ENCODE measurements at places on chromosomes 2 and 18.
A peak's percentile ranks its signal among the peaks of the same experiment; 100 is the strongest.

- no peaks in the 10 kb centered on the region for H3K27me3 ChIP-seq
- DNase-seq = no peak
- H3K4me1 ChIP-seq = no peaks in the 10 kb centered on the region
- no peak overlapping the region for H3K27ac ChIP-seq
- no peak overlapping the region for H3K4me3 ChIP-seq
Observed at GRCh38 chr2:60033325-60033724, 520.1 kb downstream of the BCL11A start.

DNA sequence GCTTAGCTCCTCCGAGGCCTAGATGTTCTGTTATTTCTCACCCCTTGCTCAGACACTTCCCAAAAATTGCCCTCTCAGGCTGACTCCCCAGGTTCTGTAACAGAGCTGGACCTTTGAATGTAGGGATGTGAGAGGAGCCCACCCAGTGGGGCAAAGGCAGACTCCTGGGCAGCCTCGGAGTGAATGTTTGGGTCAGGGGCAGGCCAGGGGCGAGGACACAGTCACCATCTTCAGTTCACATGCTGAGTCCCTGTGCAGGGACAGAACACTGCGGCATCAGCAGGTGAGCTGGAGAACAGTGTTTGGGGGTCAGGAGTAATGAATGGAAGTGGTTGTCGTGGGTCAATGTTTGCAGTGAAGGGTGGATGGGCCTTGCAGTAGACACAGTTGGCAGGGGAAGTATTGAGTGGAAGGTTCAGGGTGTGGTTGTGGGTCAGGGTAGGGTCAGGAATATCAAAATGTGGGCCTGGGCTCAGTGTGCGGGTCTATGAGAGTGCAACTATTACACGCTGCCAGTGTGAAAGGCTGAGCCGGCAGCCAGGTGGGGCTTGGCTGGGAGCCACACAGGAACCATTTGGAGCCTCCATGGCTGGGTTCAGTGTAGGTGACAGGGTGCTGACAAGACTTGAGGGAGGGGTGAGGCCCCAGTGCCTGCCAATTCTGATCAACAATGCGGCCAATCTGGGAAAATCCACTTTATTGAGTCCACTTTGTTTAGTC is 4.4 kb downstream of the IHH start:
- peak overlapping the region; percentile 45 for H3K4me3 ChIP-seq
- H3K36me3 ChIP-seq = peaks cover 12% of the 10 kb centered on the region
- H3K27me3 ChIP-seq = peaks cover 71% of the 10 kb centered on the region

DNA sequence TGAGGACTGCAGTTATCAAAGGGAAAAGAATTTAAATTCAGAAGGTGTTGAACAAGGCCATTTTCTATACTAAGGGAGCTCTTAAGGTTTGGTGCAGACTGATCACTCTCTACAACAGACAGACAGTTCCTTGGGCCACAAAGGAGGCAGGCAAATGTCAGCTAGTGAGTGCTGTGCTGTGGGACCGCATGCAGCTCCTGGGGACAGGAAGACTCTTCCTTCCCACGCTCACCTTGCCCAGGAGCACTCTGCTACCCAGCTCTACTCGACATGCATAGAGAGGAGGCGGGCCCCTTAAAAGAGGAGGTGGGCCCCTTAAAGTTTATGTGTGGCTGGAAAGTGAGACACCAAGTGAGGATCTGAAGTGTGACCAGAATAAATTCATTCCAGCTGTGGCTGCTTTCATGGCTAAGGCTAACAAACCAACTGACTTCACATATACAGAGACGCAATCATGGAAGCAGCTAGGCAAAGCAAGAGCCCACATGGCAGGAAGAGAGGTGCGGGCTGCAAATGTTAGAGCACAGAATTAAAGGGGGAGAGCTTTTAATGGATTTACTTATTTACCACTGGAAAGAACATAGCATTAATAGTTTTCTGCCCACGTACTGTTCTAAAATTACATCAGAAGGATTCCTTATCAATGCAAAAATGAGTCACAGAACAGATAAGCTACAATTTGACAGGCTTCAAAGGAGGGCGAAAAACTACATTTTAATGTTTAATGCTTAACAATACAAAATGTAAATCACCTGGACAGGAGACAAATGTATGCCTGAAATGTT is 101.4 kb upstream of the RNU4ATAC start:
- H3K4me1 ChIP-seq = peaks cover 2% of the 10 kb centered on the region
- H3K36me3 ChIP-seq = peaks cover 12% of the 10 kb centered on the region
- no peak overlapping the region for H3K4me3 ChIP-seq
- H3K27me3 ChIP-seq = no peaks in the 10 kb centered on the region
- no peak overlapping the region for H3K27ac ChIP-seq

GRCh38 chr2:41737888-41738287 is 309.9 kb upstream of the PKDCC start:
- no peak overlapping the region for H3K4me3 ChIP-seq
- H3K36me3 ChIP-seq = peaks cover 2% of the 10 kb centered on the region
- H3K27me3 ChIP-seq = peaks cover 31% of the 10 kb centered on the region
- DNase-seq = no peak

GRCh38 chr18:57976230-57976773 is 67.7 kb upstream of the NEDD4L start:
- no peak overlapping the region for H3K27ac ChIP-seq
- peaks cover 38% of the 10 kb centered on the region for H3K27me3 ChIP-seq
- DNase-seq = no peak
- no peaks in the 10 kb centered on the region for H3K4me1 ChIP-seq
- H3K4me3 ChIP-seq = no peak overlapping the region
- H3K36me3 ChIP-seq = no peaks in the 10 kb centered on the region

GRCh38 chr2:216842636-216843035 is 17.2 kb downstream of the TNP1 start:
- no peaks in the 10 kb centered on the region for H3K27me3 ChIP-seq
- H3K4me1 ChIP-seq = no peaks in the 10 kb centered on the region
- H3K4me3 ChIP-seq = no peak overlapping the region
- no peak overlapping the region for H3K27ac ChIP-seq

- H3K27me3 ChIP-seq = no peaks in the 10 kb centered on the region
- DNase-seq = peak; percentile 81
- H3K4me1 ChIP-seq = peaks cover 24% of the 10 kb centered on the region
Observed at GRCh38 chr18:2654928-2655177, 673 bp upstream of the SMCHD1 start.

DNA sequence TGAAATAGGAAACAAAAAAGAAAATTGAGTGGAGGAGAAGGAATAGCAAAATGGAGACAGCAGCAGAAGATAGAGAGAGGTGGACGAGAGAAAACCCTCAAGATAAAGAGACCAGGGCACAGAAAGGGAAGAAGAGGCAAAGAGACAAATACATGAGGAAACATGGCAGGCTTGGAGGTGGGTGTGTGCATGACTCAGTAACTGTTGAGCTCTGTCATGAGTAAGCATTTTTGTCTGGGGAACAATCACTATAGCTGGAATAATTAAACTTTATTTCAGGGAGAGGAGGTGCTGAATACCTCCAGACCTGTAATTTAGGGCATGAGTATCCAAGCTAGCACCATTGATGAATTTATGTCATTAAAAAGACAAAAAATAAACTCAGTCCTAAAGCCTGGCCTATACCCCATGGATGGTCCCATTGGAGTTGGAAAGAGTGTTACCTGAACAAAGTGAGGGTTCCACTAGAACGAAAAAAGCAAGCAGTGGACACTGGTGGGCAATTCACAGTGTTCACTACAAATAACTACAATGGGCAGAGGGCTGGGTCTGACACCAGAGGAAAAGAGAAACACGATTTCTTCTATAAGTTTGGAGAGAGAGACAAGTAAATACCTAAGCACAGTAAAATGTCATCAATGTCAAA is 145.5 kb downstream of the ADCYAP1 start:
- H3K4me3 ChIP-seq = no peak overlapping the region
- no peaks in the 10 kb centered on the region for H3K4me1 ChIP-seq
- no peak for DNase-seq
- no peaks in the 10 kb centered on the region for H3K27me3 ChIP-seq

DNA sequence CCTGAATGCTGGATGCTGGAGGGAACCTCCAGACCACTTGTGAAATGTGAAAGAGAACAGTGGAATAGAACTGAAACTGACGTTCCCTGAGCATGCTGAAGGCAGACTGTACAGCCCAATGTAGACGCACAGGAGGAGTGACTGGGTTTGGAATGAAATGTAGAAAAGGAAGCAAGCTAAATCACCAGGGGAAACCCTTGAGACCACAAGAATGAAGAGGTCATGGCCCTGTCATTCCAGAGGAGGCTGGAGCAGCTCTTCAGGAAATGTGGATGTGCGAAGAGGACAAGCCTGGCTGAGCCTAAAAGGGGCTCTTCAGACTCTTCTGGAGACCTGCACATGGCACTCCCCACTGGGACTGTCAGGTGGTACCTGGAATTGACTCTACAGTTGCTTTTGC is 118.5 kb upstream of the ALPP start:
- no peak for DNase-seq
- H3K27me3 ChIP-seq = no peaks in the 10 kb centered on the region
- H3K4me1 ChIP-seq = peaks cover 20% of the 10 kb centered on the region

DNA sequence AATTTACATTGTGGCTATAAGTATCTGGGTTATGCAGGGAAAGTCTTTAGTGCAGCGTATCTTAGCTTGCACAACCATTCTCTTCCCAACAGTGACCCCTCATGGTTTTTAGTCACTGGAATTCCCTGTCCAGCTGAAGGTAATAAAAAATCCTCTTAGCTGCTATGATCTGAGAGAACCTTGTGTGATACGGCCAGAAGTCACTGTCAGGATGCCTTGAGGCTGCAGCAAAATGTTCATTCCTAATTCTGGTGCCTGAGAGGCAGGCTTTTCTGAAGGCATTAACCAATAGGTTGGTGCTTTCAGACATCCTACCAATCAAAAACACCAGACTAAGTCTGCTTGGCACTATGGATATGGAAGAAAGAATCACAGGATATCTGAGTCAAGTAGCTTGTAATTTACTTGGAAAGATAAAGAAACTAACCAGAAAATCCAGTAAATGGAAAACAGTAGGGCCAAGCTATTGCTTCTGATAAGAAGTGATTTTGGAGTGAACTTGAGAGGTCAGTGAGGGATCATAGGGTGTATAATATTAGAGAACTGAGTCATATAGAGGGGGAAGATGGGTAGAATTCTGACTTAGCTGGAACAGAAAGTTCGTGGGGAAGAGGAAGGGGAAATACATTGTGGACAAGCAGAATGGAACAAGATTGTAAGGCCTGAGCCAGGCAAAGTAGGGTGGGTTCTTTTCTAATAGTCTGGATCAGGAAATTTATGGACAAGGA is 89.0 kb upstream of the SLC14A2 start:
- peaks cover 32% of the 10 kb centered on the region for H3K27me3 ChIP-seq
- DNase-seq = no peak
- H3K4me1 ChIP-seq = peaks cover 2% of the 10 kb centered on the region
- H3K4me3 ChIP-seq = no peak overlapping the region

DNA sequence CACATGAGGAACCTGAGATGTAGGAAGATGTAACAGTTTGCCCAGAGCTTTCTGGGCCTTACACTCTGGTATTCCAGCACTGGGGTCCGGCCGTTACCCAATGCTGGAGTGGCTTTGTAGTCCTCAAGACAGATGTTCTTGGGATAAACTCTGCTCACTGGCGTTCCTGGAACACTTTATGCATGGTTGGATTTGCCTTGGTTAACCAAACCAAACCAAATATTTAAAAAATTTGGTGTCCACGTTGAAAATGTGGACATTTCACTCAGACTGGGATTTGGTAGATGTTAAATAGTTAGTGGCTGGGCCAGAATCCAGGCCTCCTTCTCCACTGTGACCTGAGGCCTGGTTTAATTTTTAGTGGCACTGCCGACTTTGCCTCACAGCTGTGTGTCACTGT is 81.5 kb downstream of the ACOXL start:
- H3K4me1 ChIP-seq = peaks cover 15% of the 10 kb centered on the region
- H3K27ac ChIP-seq = no peak overlapping the region
- H3K27me3 ChIP-seq = peaks cover 13% of the 10 kb centered on the region
- H3K4me3 ChIP-seq = no peak overlapping the region
- H3K36me3 ChIP-seq = peaks cover 4% of the 10 kb centered on the region

DNA sequence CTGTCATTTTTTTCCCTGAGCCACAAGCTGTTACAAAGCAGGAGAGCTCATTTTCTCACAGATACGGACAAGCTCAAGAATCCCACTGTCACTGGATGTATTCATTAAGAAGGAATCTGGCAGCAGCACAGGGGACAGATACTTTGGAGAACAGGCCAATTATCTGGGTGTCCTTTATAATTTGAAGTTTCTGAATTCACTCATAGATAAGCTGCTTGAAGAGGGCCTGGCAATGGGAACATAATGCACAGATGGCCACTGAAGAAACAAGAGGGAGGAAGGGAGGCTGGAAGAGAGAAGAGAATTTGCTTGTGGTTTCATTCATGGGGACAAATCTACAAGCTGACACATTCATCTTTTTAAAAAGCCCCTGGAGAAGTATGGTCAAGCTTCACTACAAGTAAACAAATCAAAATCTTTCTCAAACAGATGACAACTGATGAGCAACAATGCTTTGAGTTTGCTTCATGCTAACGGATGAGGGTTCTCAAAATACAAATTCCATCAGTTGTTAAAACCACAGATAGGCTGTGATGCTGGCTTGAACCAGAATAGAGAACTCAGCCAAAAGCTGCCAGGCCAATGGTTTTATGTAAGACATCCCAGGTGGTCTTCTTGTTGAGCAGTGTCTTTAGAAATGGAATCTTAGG is 11.9 kb downstream of the BCL2 start:
- DNase-seq = no peak
- H3K4me1 ChIP-seq = peaks cover 76% of the 10 kb centered on the region
- peak overlapping the region; percentile 95 for H3K27ac ChIP-seq
- H3K27me3 ChIP-seq = no peaks in the 10 kb centered on the region

DNA sequence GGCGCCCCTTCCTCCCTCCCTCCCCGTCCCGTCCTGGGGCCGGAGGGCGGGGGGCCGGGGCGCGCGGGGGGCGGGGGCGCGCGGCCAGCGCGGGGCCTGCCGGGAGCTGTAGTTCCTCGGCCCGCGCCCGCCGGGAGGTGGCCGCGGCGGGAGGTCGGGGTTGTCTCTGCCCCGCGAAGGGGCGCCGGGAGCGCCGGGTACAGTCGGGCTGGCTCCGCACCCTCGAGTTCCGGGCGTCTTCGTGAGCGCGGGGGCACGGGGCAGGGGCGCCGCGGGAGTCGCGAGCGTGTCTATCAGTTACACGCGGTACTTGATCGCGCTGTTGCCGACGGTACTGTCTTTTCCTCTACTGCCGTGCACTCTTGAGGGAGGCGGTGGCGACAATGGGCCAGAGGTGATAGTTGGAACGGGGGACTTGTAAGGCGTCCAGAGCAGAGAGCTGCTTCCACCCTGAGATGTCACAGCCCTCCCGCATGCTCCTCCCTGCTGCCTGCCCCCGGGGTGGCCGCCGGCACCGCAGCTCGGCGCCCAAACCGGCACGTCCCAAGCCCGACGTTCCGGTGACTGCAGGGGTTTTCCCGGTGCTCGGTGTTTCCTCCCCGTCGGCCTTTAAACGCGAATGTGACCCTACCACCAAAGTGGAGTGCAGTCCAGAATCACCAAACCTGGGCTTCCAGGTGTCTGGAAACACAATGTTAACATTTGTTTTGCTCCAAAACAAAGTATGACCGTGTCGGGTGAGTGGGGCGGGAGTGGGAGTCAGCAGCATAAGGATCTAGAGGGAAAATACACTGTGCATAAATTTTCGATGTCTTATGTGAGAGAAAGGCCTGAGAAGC is at the start of gene PRKD3:
TSS of gene PRKD3 (minus strand) at position 48 of the 839 bp plus-strand sequence. CDS start 8,309 bp downstream, outside the sequence.
- H3K4me1 ChIP-seq = peaks cover 19% of the 10 kb centered on the region
- peaks cover 2% of the 10 kb centered on the region for H3K36me3 ChIP-seq
- DNase-seq = peak; percentile 61
- H3K27ac ChIP-seq = peak within 1 kb of the TSS; percentile 91
- peak within 1 kb of the TSS; percentile 95 for H3K4me3 ChIP-seq
- peaks cover 14% of the 10 kb centered on the region for H3K27me3 ChIP-seq

GRCh38 chr2:20609349-20609994 is 41.4 kb downstream of the HS1BP3 start:
- no peaks in the 10 kb centered on the region for H3K27me3 ChIP-seq
- H3K36me3 ChIP-seq = peaks cover 10% of the 10 kb centered on the region
- no peak overlapping the region for H3K4me3 ChIP-seq

- H3K27me3 ChIP-seq = peaks cover 59% of the 10 kb centered on the region
- peaks cover 3% of the 10 kb centered on the region for H3K4me1 ChIP-seq
- no peak for DNase-seq
- no peak overlapping the region for H3K4me3 ChIP-seq
Observed at GRCh38 chr2:29765721-29766120, 155.7 kb downstream of the ALK start.
